Activated CD8-positive, alpha-beta T cell treated with anti-CD3 and anti-CD28 coated beads for 36 hours (primary cell): ENCODE measurements at places on chromosomes 3 and 15. TPM values are rescaled to one million over a fixed set of nuclear protein-coding genes. Genes with fewer than 3 reads are reported as not detected.

DNA sequence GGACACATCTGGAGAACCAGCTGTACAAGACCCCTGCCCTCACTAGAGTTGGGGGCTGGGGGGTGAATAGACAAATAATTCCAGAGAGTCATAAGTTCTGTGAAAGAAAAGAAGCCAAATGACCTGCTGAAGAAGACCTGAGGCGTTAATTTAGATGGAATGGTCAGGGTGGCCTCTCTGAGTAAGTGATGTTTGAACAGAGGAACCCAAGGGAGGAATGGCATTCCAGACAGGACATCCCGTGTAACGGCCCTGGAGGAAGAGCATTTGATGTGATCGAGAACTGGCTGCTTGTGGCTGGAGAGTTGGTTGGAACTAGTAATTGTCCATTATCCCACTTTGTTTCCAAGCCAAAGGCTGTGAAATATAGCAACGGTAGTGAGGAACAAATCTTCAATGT lies 1.7 kb downstream of the NR2C2 start:
- DNase-seq: no peak

DNA sequence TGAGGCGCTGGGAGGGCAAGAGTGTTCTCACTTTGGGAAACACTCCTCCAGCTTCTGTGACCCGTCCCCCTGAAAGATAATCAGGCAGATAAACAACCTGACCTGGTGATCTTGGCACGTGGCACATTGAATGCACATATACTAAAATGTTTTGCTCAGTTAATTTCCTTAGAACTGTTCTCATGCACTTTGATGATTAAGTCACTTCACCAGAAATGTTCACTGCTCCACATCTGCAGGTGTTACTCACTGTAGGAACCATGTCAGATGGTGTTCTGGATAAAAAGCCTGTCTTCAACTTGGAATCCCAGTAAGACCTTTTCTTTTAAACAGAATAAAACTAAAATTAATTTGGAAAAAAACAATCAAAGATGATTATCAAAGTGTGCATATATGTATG lies 24.6 kb upstream of the NIPA2 start:
- no peak for DNase-seq

GRCh38 chr15:76179023-76179422 lies 119.2 kb downstream of the TMEM266 start:
- no peak for DNase-seq

FBXL2 gene
- total RNA-seq: not detected

- DNase-seq: no peak
These were observed 58.9 kb downstream of the LRRFIP2 start for GRCh38 chr3:37115446-37115845.

DNA sequence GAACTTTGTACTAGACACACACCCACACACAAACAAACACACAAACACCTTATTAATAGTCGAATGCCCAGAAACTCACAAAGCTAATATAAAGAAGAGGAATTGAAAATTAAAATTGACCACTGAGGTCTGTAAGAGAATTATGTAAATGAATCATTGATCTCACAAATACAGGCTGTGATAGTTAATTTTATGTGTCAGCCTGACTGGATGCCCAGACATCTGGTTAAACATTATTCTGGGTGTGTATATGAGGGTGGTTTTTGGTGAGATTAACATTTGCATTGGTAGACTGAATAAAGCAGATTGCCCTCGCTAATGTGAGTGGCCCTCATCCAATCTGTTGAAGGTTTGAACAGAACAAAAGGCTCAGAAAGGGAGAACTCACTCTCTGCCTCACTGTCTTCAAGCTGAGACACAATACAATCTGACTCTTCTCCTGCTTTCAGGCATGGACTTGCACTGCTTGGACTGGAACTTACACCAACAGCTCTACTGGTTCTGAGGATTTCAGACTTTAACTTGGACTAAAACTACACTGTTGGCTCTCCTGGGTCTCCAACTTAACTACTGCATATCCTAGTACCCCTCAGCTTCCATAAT lies 199.4 kb upstream of the TTC14 start:
- no peak for DNase-seq

- DNase-seq: no peak
These were observed 11.3 kb downstream of the SHISA5 start for GRCh38 chr3:48492461-48493202.

DNA sequence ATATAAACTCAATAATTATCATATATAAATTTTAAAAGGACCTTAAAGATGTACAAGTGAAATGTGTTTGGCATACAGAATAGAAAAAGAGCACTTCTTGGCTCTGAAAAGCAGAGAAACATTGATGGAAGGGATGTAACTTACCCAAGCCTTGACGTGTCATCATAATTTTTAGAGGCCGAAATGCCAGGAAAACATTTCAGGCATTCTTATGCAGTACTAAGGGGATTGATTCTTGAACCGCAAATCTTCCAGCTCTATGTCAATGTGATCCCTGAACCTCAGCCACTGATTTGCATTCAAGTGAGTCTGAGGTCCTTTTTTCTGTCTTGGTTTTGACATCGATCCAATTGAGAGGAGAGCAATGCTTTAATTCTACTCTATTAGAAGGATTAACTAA lies 97.8 kb downstream of the CLDN1 start:
- no peak for DNase-seq

COL7A1 gene
- total RNA-seq: 1.6 TPM

- peak; percentile 91 for DNase-seq
These were observed at the start of gene TLNRD1 for GRCh38 chr15:81000624-81001151. Gene TLNRD1 (plus strand): TSS chr15:81000923. CDS start chr15:81002272, 1,349 bp downstream.

DNA sequence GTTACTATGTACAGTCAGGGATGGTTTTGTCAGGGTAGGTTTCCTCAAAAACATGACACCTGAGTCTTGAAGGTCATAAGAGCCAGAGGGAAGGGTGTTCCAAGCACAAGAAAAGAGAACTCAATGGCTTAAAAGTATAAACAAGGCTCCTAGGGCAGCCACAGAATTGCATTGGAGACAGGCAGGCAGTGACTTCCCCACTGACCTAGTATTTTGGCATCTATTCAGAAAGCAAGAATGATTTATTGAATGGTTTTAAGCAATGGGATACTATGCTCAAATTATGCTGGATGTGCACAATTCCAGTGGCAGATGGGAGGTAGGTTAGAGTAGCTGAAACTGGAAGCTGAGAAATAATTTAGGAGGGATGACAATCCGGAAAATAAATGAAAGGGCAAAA lies 54.0 kb downstream of the TSC22D2 start:
- DNase-seq: no peak

CYP8B1 gene
- total RNA-seq: not detected

GRIP2 gene
- not detected for total RNA-seq

DNA sequence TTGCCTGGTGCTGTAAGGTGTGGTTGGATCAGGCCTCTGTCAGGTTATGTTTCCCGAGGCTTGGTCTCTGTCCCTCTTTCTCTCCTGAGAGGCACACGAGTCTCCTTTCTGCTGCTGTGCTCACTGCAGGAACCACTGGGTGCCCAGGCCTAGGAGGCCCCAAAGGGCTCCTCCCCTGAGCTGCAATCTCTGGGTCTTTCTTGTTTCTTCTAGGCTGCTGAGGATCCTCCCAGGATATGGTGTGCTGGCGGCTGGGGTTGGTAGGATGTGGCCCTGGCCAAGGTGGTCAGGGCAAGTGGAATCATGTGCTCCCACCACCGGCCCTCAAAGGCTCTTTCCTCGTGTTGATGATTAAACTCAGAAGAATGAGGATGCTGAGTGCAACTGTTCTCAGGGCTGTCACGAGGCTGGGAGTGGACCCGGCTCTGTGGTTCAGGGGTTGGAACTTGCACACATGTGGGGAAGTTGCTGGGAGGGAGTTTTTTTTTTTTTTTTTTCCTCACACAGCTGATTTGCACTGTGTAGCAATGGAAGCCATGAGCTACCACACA lies 43.6 kb upstream of the CTSH start:
- peak; percentile 12 for DNase-seq

GRCh38 chr3:60585918-60586317 lies 665.3 kb downstream of the FHIT start:
- no peak for DNase-seq

- DNase-seq: no peak
These were observed 150.4 kb downstream of the TIGIT start for GRCh38 chr3:114444216-114444615.

DNA sequence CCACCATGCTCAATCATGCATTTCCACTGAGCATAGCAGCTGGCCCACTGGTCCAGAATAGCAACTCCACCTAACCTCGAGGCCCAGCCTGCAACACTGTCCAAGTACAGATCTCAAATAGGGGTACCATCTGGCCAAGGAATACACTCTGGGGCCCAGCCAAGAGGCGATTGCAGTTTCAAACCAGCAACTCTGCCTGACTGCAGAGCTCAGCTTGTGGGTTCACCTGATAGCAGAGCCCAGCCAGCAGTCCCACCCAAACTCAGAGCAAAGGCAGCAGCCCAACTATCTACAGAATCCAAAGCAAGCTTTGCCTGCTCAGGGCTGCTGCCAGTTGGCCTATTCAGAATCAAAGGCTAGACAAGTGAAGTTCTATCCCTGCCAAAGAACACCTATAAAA lies 30.5 kb downstream of the POLQ start:
- DNase-seq: no peak

ARHGAP11A gene
- 96.7 TPM for total RNA-seq

DNA sequence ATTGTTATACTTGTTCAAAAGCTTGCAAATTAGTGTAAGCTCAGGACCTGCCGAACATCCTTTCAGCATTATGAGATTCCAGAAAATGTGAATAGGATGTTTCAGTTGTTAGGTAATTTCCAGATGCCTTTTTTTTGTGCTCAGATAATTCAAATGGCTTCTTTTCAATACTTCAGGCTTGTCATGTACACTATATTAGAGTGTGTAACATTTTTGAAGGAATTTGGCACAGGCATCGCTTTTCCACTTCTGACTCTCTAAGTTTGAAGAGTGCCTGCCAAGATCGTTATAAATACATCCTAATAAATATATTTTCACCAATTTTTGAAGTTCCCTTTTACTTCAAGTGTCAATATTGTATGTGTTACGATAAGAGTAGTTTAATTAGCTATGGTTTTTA lies 35.2 kb downstream of the CADM2 start:
- no peak for DNase-seq

- no peak for DNase-seq
These were observed 40.0 kb downstream of the USP3 start for GRCh38 chr15:63544258-63545026.

A4GNT gene
- total RNA-seq: not detected

DNA sequence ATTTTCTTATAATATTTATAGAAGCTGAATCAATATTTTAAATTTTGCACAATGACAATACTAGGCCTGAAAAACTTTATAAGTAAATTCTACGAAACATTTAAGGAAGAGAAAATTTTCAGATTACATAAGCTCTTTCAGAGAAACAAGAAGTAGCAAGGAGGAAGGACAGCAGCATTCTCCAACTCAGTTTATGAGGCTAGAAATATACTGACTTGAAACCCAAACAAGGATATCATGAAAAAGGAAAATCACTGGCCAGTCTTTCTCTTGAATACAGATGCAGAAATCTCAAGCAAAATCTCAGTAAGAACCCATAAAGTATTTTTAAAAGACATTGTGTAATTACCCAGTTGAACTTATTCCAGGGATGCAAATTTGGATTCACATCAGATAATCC lies 121.3 kb downstream of the STAC start:
- DNase-seq: no peak

ZBTB11 gene
- 29.6 TPM for total RNA-seq

DNA sequence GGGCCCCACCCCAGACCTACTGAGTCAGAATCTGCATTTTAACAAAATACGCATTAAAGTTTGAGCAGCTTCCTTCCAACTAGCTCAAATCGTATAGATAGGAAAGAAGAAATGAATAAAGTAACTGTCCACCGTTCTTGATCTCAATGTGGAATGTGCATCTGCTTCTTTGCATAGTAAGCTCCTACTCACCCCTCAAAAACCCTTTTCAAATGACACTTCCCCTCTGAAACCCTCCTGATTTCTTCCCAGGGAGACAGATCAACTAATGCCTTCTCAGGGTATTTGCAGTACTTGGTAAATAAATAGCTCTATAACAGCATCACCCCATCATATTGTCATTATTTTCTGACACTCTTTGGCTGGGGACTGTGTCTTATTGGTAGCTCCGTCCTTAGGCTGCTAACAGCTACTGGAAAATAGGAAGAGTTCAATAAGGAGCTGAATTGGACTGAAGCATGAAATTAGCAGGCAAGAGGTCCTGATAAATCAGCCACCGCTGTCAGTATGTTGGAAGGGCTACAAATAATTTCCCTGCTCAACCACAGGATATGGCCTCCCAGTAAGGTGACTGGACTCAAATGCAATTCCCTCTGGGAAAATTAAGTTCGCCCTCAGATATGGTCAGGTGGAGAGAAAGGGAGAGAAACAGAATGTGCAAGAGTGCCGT lies 10.2 kb downstream of the OXTR start:
- no peak for DNase-seq

GRCh38 chr3:175346573-175347356 lies 487.6 kb downstream of the NAALADL2 start:
- no peak for DNase-seq

HIGD2B gene
- total RNA-seq: 0.27 TPM

CHDH gene
- 0.22 TPM for total RNA-seq

DNA sequence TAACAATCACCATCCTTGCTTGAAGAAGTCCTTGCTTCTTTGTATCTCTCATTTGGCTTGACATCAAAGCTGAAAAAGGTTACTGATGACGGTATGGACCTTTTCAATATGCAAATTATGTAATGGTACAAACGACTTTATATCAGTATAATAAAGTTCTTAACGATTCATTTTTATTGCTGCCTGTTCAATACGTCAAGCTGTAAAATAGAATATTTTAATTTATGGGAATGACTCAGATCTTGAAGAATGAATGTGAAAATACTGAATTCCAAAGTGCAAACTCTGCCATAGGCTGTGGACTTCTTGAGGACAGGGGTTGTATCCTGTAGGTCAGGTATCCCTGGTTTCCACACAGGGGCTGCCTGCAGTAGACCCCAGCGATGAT lies 156.2 kb downstream of the PLCL2 start:
- DNase-seq: no peak

WNT5A gene
- not detected for total RNA-seq
